RCC 7860 (cell line): ENCODE measurements at places on chromosomes 13 and 19.

DNA sequence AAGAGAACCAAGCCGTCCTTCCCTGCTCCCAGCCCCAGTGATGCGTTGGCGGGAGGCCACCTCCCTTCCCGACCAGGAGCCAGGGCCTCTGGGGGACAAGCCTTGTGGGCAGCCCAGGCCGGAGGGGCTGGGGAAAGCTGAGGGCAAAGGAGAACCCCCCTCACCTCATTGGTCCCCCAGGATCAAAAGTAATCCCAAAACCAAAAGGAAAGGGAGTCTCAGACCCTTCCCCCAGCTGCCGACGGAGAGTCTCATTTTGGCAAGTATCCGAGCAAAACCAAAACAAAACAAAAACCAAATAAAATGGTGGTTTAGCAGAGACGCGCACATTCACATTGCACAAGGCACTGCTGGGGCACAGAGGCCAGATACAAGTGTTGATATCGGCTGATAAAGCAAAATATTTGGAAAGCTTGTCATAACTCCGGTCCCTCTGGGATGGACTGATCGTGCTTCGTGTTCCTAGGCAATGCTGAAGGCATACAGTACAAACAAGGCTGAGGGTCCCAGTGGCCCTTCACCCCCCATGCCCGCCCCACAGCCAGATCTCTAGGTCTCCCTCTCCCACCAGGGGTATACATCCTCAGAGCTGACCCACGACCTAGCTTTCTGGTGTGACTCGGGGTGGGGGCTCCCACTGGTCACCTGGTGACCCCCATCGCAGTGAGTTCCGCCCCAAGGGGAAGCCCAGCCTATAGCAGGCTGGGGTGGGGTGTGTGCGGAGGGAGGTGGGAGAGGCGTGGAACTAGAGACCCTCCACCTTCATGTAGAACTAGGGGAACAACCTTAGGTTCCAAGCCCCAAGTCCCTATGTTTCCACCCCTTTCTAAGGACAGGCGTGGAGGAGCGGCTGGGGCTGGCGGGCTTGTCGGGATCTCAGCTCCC, 2.1 kb downstream of the CEBPA start:
- DNase-seq, result no peak

DNA sequence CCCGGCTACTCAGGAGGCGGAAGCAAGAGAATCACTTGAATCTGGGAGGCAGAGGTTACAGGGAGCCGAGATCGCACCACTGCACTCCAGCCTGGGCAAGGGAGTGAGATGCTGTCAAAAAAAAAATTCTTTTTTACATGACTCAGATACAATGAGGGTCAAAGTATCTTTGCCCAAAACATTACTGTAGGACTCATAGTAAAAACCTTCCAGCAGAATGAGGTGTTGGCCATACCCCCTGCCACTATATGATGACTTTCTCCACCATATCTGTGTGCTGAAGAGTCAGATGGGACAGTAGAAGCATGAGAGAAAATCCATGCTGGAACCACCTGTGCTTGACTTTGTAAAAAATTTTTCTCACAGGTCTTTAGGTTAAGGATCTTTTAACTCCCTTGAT, 86.7 kb downstream of the COL4A2 start:
- no peak for DNase-seq

DNA sequence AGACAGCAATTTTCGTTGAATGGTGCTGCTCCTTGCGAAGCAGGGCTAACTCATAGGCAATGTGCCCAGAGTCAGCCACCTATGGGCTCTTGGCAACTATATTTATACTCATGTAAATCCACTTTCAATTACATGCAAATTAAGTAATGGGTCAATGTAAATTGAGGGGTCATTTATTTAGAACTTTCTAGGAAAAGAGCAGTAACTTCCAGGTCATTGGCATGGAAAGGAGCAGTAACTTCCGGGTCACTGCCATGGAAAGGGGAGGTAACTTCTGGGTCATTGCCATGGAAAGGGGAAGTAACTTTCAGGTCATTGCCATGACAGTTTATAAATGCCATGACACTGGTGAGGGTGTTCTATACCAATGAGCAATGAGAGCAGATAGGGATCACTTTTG, 11.6 kb downstream of the KLK4 start:
- no peak for DNase-seq

- DNase-seq, result no peak
Measured at GRCh38 chr19:13022859-13023636, 27.8 kb downstream of the NFIX start.

GRCh38 chr13:95568131-95568530, 15.6 kb downstream of the CLDN10 start:
- DNase-seq, result no peak

- DNase-seq, result no peak
Measured at GRCh38 chr13:26999499-26999898, 172.1 kb downstream of the USP12 start.

DNA sequence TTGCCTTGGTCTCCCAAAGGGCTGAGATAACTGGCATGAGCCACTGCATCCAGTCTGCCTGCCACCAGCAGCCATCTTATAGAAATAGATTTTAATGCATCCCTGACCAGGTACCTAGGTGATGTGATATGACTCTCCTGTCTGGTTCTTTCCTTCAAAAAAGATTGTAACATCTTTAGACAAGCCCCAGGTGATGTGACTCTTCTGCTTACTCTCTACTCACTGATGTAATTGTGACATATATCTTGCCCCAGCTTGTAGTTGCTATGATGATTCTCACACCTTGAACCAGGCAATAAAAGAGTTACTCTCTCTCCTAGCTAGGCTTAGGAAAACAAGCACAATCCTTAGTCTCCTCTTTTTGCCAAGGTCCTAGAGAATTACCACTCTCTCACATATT, 30.6 kb upstream of the ZNF681 start:
- no peak for DNase-seq

DNA sequence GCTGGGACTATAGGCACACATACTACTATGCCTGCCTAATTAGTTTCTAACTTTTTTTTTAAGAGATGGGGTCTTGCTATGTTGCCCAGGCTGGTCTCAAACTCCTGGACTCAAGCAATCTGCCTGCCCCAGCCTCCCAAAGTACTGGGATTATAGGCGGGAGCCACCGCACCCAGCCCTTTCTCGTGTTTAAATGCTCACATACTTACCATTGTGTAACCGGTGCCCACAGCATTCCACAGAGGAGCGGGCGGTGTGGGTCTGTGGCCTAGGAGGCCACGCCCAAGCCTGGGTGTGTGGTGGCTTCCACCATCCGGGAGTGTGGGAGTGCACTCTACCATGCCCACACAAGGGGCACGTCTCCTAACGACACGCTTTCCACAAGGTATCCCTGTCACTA, 7.7 kb downstream of the LMNB2 start:
- peak; percentile 4 for DNase-seq

GRCh38 chr13:27036236-27036981, 135.2 kb downstream of the USP12 start:
- peak; percentile 28 for DNase-seq

DNA sequence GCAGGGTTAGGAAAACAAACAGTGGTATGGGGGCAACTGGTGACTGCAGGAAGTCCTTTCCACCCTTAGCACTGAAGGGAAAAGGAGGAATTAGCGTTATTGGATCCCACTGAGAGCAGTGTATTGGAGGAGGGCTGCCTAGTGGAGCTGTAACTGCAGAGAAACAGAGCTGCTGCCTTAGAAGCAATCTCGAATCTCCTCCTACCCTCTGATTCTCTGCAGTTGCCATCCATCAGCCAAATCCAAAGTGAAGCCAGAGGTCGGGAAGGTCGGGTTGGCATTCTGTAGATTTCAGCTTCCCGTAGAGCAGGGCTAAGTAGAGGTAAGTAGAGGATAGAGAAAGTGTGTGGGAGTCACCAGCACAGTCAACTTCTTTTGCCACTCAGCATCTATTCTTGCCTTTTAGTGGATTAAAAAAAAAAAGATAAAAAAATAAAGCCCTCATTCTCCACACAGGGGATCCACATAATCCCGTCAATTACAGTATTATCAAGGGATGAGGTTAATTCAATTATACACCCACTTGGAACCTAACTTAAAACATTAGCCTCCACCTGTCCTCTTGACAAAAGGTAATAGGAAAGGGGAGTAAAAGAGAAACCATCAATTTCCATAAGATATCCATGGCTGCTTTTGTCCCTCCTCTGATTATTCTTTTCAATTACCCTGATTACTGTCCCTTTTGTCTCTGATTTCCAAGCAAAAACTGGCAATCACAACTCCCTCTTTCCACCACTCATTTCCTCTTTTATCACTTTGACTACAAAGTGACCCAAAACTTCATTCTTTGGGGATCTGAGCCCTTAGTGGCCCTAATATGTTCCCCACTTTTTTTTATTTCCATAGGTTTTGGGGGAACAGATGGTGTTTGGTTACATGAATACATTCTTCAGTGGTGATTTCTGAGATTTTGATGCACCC, 234.7 kb downstream of the RBM26 start:
- DNase-seq, result no peak

GRCh38 chr13:70249332-70250064, 141.2 kb upstream of the KLHL1 start:
- peak; percentile 77 for DNase-seq

DNA sequence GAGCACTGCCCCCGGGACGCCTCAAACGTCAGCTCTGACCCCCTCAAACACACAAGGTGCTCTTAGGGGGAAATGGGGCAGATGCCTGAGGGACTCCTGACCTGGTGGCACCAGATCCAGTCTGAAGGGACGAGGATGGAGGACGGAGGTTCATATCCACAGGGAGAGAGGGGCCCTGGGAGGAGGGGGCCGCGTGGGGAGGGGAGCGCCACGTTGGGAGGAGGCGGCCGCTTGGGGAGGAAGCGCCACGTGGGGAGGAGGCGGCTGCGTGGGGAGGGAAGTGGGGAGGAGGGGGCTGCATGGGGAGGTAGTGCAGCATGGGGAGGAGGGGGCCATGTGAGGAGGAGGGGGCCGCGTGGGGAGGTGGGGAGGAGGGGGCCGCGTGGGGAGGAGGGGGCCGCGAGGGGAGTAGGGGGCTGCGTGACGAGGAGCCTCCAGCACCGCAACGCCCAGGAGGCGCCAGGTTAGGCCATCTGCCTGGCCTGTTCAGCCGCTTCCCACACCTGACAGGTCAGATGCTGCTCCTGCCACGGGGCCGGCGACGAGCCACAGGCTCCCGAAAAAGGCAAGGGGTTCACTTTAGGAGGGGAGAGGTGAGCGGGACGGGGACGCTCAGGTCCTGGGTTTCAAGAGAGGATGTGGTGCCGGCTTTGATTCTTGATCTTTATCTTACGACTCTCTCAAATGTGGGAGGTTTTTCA, 36.7 kb upstream of the C13orf46 start:
- DNase-seq, result no peak

DNA sequence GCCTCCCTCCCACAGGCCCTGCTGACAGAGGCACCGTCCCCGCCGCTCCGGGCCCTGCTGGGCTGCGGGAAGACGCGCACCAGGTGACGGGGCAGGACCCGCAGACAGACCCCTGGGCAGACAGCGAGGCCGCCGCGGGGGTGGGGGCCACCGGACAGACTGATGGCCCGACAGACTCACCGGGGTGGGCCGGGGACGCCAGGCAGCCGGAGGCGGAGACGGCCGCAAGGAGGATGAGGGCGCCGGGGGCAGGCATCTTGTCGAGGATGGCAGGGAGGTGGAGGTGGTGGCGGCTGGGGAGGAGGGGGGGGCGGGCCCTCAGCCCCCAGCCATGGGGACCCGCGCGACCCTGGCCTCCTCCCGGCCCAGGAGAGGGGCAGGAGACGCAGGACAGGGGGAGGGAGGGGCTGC, 309 bp downstream of the LMTK3 start:
- DNase-seq, result no peak

DNA sequence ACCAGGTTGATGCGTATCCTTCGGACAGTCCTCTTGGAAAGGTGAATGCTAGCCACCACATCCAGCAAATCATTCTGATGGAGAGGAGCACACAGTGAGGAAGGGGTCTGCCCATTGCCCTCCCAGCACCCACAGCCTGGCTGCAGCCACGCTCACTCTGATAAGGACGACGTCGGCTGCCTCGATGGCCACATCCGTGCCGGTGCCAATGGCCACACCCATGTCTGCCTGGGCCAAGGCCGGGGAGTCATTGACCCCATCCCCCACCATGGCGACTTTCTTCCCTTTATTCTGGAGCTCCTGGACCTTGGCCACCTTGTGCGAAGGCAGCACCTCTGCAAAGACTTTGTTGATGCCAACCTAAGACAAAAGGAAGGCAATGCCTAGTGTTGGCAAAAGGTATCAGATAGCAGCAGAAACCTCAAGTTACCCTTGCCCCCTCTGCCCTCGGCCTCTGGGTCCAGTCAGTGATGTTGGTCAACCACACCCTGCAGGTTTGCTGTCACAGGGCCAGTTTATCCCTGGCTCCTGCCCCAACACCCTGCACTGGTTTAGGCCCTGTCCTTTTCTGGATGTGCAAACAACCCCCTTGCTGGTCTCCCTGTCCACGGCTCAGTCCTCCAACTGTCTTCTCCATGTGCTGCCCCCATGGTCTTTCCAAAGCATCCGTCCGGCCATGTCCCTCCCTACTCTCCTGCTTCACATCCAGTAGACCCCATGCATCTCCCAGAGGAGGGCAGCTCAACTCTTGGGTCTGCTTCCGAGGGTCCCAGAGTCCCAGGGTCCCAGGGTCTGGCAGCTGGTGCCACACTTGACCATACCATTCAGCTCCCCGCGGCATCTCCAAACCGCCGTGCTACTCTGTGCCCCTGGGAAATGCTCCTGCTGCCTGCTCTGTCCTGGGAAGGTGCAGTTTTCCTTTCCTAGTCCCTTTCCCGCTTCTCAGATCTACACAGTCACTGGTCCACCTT, 73.6 kb downstream of the ATP7B start:
- no peak for DNase-seq

GRCh38 chr13:52862358-52863206, 14.1 kb upstream of the PCDH8 start:
- no peak for DNase-seq

- DNase-seq, result no peak
Measured at GRCh38 chr13:26041444-26041843, 10.4 kb downstream of the SHISA2 start.

GRCh38 chr13:95485045-95485517, 67.4 kb upstream of the CLDN10 start:
- no peak for DNase-seq

DNA sequence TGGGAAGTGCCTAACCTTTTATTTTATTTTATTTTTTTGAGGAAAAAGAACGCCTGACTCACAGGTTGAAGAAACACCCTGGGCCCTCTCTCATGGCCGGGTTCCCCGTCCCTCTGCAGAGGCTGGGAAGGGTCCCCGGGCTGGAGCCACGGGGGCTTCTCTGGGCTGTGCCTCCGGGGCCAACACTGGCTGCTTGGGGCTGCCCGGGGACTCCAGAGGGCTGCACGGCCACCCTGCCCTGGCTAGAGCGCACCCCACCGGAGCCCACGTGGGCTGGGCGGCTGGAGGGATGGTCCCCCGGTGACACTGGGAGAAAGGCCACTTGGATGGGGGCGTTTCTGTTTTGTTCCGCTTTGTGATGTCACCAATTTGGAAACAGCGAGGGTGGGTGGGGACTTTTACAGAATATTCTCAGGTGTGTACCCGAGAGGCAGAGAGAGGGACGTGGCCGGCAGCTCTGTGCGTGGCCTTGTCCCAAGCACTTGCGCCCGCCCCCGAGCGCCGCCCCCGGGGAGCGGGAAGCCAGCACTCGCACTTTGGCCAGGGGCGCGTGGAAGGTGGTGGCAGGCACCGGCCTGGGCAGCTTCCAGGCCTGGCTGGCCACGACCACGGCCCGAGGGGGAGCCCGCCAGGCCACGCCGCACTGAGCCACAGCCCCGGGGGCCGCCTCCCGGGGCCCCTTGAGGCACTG, 13.9 kb upstream of the GNA15 start:
- no peak for DNase-seq
